ENCODE measurements at places on chromosomes 5 and 9.

DNA sequence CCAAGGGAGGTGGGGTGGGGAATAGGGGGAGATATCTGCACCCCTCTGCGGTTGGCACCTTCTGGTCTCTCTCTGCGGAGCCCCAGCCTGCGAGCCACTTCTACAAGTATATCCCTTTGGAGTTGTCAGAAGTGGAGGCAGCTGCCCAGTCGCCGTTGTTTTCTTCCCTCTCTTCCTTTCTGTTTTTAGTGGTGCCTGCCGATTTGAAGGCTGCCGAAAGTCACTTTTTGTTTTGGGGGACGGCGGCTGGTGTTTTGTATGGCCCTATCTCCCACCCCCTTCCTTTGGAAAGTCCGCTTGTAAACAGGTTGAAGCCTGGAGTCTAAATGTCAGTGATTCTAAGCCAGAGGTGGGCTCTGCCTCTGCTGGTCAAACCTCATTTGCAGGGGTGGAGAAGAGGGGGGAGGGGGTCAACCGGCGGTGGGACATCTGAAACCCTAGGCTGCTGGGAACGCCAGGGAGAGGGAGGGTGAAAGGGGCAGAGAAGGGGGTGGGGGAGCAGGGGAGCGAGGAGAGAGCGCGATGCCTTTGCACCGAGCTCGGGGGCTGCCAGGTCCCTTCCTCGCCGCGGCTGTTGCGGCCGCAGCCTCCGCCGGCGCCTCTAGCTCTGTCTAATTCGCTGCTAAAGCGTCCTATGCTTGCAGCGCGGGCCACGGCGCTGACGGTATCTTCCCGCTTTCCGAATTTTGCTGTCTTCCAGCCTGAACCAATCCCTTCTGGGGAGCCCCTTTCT, at the start of gene FGF10:
Gene FGF10, minus strand, starts transcription at position 331 of the 733 bp plus-strand sequence. CDS start 738 bp downstream, outside the sequence.
- DNase-seq = no peak

DNA sequence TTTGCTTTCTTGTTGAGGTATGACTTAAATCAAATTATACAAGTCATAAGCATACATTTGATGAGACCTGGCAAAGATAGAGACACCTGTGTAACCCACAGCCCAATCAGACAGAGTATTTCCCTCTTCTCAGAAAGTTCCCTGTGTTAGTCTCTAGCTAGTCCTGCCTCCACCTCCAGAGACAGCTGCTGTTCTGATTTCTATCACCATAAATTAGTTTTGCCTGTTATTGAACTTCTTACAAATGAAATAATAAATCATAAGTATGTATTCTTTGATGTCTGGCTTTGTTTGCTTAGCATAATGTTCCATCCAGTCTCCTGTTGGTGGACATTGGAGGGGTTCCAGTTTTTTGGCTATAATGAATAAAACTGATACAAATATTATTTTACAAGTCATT, 194.5 kb downstream of the ICE1 start:
- no peak for DNase-seq

- no peak for DNase-seq
Observed at GRCh38 chr5:86354664-86355063, 263.1 kb upstream of the COX7C start.

GRCh38 chr9:136697146-136697820, 10.0 kb upstream of the AGPAT2 start:
- DNase-seq = no peak

GRCh38 chr5:84274585-84275468, 109.9 kb downstream of the EDIL3 start:
- DNase-seq = no peak

Data from CD4-positive, CD25-positive, alpha-beta regulatory T cell (primary cell).